ENCODE measurements at places on chromosomes 7 and 10. TPM values are rescaled to one million over a fixed set of nuclear protein-coding genes. Genes with fewer than 3 reads are reported as not detected.

Gene UFSP1
- not detected for total RNA-seq

Gene ZP3
- total RNA-seq, result not detected

- no peak for DNase-seq
Observed at GRCh38 chr10:66881814-66882213, 44.0 kb upstream of the LRRTM3 start.

DNA sequence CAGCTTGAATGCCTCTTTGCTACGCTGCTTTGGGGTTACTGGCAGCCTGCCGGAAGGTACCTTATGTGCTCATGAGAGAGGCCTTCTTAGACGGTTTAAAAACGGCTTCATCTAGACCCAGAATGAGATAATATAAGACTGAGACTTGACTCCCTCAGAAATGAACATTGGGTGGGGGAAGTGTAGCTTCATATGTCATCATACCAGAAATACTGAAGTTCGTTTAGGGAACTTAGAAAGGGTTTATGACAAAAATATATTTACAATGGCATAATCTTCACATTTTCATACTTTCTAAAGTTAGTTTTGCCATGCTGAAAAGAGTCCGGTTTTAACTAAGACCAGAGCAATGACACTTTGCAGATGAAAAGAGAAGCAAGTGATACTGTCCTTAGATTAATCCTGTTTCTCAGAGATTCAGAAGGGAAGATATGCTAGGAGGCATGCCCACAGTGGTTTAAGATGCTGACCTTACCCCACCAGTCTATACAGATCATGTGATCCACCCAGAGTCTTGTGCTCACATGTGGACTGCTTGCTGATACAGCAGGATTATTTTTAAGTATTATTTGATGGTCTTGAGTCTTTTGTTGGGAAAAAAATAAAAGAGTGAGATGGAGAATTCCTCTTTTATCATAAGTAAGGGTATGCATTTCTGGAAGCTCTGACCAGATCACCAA lies 40.8 kb upstream of the HGF start:
- no peak for DNase-seq

- no peak for DNase-seq
Observed at GRCh38 chr7:157124690-157125089, 14.0 kb upstream of the UBE3C start.

DNA sequence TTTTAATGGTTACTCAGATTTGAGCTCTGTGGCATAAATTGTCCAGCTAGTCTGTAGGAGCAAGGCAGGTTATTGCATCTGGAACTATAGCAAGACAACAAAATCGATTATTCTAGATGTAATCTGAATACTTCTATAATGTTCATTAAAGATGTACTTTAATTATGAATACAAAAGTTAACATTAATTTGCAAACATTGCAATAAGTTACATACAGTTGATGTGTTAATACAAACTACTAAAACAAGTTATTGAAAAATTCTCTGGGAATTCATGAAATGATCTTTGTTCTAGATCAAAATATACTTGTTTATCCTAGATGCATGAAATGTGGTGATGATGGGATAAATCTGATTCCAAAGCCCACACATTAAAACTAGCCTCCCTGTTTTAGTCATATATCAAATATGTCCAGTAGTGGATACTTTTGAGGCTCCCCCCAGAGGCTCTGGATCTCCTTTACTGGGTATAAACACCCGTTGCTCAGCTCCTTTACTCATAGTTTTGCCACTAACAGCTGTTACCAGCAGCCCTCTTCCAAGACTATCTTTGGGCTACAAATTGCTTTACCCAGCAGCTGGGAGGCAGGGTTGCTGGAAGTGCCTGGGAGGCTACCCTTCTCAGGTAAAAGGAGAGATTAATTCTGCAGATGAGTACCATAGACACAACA lies 78.1 kb downstream of the ARL4A start:
- DNase-seq, result no peak

- no peak for DNase-seq
Observed at GRCh38 chr7:116161728-116162127, 48.6 kb upstream of the TES start.

DNA sequence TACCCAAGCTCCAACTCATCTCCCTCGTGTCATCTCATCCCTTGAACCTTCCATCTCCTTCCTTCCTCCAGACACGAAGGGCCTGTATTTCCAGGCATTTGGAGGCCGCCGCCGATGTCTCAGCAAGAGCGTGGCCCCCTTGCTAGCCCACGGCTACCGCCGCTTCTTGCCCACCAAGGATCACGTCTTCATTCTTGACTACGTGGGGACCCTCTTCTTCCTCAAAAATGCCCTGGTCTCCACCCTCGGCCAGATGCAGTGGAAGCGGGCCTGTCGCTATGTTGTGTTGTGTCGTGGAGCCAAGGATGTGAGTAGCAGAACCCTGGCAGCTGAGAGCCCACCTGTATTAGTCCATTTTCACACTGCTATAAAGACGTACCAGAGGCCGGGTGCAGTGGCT lies 5.5 kb downstream of the FBXO24 start:
- DNase-seq, result no peak
